ENCODE measurements at places on chromosomes 11 and 22.

GRCh38 chr11:32316232-32316631 is 119.1 kb downstream of the WT1 start:
- DNase-seq = no peak

GRCh38 chr11:62726156-62726914 is 922 bp downstream of the HNRNPUL2 start:
- DNase-seq = no peak

GRCh38 chr11:43697679-43698078 is 17.1 kb downstream of the HSD17B12 start:
- no peak for DNase-seq

- DNase-seq = no peak
These were observed 123.3 kb upstream of the RCN1 start for GRCh38 chr11:31967404-31968130.

DNA sequence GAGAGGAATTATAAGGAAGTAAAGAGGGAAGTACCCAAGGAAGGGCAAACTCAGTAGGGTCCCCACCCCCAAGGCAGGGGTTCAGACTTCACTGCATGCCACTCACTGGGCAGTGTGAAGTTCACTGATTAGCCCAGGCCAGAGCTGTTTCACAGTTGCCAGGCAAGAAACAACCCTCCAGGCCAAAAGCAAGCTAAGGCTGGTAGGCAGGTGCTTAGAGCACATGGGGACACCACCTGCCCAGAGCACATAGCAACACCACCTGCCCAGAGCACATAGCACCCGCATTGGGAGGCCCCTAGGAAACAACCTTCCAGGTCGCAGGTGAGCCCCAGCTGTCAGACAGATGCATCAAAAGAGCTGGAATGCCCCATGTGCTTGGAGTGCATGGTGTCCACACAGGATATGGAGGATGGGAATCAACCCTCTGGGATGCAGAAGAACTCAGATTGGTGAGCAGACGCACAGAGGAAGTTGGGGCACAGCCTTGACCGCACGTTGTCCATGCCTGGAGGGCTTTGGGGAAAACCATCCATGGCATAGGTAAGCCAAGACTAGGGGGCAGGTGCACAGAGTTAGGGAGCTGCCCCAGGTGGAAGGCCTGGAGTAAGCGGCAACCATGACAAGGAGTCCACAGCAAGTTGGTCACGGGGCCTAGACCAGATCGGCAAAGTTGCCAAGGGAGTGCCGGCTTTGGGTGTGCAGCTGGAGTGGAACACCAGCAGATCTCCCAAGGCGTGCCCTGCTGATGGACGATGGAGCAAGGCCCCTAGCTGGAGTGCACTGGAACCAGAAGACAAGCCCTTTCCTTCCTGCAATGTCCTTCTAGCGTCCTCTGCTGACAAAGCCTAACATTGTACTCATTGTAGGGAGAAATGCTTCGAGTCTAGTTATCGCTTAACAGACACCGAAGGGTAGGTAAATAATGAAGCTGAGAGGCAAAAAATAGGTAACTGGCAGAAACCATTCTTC is 7.8 kb upstream of the TMEM216 start:
- DNase-seq = no peak

GRCh38 chr11:63023841-63024648 is 8.4 kb upstream of the SLC22A8 start:
- no peak for DNase-seq

GRCh38 chr11:68371171-68372041 is 59.0 kb downstream of the LRP5 start:
- DNase-seq = no peak

DNA sequence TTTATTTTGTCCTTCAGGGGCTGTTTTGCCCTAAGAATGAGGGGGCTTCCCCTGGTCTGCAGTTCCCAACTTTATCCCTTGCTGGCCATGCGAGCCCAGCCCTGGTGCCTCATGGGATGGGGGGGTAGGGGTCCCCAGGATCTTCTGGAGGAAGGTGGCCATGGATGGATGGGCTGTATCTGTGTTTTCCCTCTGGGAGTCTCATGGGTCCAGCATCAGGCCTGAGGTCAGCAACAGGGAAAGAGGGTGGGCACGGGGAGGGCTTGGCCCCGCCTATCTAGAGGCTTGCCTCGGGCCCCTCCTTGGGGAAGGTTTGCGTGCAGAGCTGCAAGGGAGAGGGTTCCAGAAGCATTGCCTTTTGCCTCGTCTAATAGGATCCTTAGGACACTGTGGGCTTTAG is 10.8 kb upstream of the ADORA2A start:
- no peak for DNase-seq

DNA sequence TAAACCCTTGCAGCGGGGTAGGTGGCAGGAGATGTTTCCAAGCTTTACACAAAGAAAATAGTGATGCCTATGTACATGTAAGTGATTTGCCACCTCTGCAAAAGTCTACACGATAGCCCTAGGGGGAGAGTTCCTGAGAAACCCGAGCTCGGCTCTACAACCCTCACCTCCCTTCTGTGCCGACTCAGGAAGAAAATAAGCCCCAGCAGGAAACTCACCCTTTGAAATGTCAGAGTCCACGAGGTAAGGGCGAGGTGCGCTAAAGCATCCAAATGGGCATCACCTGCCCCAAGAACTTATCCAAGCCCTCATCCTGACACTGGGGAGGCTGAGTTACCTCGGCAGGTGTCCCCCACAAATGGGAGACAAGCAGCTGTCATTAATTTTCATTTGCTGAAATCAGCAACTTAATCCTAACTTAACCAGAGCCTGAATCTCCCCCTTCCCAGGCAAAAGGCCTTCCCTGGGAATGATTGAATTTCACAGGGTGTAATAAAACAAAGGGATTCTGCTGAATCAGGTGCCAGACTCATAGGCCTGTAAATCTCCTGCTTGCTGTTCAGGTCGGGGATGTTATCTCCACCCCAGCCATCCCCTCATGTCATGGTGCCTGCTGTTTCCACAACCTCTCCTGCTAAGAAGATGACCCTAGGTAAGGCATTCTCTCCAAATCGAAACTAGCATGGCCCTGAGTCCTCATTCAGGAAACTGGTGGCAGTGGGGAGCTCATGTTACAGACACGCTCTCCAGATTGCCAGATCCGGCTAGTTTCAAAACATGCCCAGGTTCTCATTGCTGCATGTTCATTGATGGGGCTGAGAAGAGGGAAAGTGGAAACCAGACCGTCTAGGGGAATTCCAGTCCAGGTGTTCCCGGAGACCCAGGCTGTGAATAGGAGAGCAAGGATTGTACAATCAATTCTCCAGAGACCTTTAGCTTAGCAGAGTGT is 105.3 kb upstream of the KIRREL3 start:
- DNase-seq = no peak

- no peak for DNase-seq
These were observed 76.1 kb downstream of the SOX6 start for GRCh38 chr11:16280256-16280682.

GRCh38 chr11:47948137-47948536 is 32.2 kb upstream of the PTPRJ start:
- no peak for DNase-seq

GRCh38 chr22:47435204-47435487 is 672.7 kb downstream of the TBC1D22A start:
- no peak for DNase-seq

DNA sequence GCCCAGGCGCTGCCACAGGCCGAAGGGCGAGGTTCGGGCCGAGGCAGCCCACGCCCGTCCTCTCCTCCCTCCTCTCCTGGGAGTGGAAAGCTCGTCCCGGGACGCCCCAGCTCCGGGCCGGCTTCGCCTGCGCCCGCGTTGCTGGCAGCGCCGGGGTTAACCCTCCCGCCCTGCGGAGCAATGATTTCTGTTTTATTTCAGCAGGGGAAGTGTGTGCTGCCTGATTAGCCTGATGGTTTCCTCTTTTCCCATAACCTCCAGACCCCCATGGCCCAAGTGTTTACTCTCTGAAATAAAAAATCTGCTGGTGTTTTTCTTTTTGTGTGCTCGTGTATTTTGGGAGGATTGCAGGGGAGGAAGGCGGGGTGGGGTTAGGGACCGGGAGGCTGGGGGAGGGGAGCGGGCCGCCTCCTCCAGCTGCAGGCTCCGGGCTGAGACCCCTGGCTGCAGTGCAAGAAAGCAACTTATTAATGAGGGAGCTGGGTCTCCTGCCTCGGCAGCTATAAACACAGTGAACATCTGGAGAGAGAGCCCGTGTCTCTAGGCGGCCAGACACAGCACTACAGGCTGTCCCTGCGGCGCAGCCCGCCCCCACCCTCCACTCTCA is 38.6 kb downstream of the ETS1 start:
- no peak for DNase-seq

GRCh38 chr11:67489885-67490726 is 7.3 kb downstream of the AIP start:
- no peak for DNase-seq

- DNase-seq = no peak
These were observed 10.0 kb upstream of the BACE1-AS start for GRCh38 chr11:117281159-117281558.

DNA sequence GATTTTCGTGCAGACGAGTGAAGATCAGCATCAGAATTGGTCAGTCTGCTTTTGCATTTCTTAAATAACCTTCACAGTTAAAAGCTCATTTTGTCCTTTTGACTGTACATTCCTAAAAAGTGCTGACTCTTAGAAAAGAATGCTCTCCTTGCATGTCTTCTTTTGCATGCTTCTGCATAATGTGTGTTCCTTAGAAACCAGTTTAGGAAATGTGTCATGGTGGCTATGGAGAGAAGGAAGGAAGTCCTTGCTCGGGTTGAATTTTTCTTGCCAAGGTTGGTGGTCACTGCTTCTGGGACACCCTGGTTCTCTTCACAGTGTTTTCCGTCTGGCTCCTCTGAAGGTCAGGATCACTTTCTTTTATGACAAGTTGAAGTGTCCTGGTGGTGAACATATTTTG is 6.8 kb downstream of the AP2A2 start:
- DNase-seq = no peak

DNA sequence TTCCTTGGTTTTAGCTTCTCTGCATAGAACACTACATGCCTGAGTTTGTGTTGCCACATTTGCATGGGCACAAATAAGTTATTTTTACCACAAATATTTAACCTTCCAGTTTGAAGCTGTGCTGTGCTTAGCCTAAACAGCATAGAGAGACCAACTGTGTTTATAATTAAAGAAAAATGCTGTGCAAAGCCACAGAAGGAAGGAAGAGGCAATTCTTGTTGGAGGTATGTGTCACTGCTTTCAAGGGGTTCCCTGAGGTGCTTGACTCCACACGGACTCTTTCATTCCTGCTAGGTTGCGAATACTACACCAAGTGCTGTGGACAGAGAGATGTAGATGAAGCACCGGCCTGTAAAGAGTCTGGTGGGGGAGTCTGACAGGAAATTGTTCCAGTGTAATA is 47.6 kb upstream of the OLFML1 start:
- no peak for DNase-seq

GRCh38 chr22:39135092-39135896 is 17.2 kb downstream of the CBX7 start:
- no peak for DNase-seq

- no peak for DNase-seq
These were observed 25.6 kb downstream of the MMP13 start for GRCh38 chr11:102929972-102930371.

DNA sequence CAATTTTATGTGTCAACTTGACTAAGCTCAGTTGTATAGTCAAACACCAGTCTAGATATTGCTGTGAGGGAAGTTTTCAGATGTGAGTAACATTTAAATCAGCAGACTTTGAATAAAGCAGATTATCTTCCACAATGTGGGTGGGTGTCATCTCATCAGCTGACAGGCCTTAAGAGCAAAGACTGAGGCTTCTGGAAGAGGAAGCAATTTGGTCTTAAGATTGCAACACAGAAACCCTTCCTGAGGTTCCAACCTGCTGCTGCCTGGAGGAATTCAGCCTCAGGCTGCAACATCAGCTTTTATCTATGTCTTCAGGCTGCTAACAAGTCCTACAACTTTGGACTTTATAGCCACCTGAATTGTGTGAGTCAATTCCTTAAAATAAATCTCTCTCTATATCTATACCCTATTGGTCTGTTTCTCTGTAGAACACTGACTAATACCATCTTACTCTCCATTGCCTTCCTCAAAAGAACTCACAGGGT is 277.2 kb upstream of the PLET1 start:
- DNase-seq = no peak

DNA sequence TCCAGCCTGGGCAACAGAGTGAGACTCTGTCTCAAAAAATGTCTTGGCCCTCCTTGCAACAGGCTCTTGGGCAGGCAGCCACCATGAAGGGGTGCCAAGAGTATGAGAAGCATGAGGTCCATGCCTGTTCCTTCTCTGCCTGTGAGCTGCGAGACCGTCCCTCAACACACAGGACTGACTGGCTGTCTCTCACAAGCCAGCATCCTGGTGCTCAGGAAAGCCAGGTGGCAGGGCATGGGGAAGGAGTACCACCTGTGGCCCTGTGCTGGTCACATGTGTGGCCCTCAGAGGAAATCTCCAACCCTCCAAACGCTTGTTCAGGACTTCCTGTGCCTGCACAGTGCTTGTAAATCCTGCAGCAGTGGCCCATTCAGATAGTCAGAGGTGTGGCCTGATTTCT is 83.2 kb downstream of the ATXN10 start:
- DNase-seq = no peak

DNA sequence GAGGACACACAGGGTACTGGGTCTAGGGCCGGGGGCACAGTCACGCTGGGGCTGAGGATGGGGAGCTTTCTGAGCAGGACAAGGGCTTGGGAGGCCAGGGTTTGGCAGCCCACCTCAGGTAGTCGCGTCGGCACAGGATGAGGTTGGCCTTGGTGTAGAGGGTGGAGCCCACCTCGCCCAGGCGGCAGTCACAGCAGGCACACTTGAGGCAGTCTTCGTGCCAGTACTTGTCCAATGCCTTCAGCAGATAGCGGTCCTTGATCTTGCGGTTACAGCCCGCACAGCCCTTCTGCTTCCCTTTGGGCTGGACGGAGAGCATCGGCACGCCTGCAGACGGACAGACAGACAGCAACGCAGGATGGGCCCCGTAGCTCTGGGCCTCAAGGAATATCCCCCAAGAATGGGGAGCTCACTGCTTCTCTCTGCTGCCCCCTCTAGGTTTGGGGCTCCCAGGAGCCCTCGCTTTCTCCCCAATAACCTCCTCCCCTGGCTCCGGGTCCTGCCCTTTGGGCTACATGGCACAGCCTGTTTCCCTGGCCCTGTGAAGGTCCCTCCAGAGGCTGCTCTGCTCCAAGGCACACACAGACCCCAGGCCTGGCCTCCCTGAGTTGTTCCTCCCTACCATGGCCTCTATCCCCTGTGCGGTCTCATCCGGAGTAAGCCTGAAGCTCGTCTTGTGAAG is 33.4 kb downstream of the LMO1 start:
- DNase-seq = no peak

DNA sequence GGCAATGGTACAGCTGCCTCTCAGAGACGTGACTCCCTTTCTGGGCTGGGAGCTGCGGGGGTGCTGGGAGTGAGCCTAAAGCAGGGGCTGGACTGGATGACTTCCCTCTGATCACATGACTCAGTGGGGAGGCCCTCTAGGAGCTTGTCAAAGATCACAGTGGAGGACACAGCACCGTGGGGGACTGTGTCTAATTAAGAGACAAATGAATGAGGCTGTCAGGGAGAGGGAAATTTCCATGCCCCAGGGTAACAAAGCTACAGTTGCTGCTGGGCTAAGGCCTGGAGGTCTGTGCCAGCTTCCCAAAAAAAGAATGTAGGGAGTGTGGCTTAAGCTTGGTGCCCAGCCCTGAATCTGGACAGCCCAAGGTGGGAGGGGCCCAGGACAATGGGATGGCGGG is 262.8 kb upstream of the PLET1 start:
- DNase-seq = no peak

GRCh38 chr11:67732045-67732787 is 57.8 kb upstream of the ALDH3B2 start:
- DNase-seq = peak; percentile 18

- DNase-seq = no peak
These were observed 164.5 kb downstream of the CRYBB2 start for GRCh38 chr22:25383892-25384291.
